ENCODE measurements at places on chromosomes 12 and 14.

GRCh38 chr12:19620222-19620621 lies 180.9 kb downstream of the AEBP2 start:
- peak; percentile 93 for DNase-seq

DNA sequence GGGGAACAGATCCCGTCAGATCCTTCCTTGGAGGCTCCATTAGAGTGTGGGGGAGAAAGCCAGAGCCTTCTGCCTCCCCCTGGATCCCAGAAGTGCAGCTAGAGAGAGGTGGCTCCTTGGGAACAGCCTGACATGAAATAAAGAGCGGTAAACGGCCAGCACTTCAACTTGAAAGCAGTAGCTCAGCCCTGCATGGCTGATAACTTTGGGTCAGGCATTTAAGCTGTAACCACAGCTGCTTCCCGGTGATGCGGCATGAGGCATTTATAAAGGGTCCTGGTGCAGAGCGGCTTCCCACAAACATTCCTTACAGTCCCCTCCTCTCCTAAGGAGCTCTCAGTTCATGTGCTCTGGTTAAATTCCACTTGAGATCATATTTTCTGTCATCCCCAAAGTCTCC lies 960.3 kb downstream of the VRK1 start:
- no peak for DNase-seq

DNA sequence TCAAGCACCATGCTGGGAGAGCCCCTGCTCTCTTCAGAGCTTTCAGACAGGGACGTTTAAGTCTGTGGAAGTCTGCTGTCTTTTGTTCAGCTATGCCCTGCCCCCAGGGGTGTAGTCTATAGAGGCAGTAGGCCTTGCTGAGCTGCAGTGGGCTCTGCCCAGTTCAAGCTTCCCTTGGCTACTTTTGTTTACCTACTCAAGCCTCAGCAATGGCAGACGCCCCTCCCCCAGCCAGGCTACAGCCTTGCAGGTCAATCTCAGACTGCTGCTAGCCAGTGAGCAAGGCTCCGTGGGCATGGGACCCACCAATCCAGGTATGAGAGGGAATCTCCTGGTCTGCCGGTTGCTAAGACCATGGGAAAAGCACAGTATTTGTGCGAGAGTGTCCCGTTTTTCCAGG lies 37.4 kb upstream of the C12orf71 start:
- DNase-seq, result no peak

DNA sequence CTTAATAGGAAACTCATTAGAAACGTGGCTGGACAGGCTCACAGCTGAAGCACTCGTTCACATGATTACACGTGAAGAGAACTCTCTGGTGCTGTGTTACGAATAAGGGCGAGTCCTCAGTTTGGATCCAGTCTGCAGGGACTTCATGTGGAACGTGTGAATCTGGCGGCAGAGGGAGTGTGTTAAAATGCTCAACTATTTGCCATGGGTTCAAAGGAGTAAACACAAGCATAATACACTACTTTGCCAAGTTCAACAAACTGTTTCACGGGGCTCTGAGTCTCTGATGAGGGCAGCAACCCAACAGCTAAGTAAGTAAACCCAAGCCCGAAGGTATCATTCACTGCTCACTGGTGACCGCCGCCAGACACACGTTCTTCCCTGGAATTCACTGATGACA lies 42.4 kb downstream of the NUAK1 start:
- no peak for DNase-seq

DNA sequence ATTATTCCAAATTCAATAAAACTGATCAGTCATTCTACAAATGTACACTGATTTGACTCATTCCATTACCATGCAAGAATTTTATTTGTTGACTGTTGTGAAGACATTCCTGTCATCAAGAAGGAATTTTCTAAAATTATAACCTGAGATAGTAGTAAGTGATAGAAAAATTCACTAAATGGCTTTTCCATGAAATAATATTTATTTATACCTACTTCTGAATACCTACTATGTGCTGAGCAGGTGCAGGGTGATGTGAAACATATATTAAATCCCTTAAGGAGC lies 841.7 kb downstream of the NRXN3 start:
- DNase-seq, result no peak

DNA sequence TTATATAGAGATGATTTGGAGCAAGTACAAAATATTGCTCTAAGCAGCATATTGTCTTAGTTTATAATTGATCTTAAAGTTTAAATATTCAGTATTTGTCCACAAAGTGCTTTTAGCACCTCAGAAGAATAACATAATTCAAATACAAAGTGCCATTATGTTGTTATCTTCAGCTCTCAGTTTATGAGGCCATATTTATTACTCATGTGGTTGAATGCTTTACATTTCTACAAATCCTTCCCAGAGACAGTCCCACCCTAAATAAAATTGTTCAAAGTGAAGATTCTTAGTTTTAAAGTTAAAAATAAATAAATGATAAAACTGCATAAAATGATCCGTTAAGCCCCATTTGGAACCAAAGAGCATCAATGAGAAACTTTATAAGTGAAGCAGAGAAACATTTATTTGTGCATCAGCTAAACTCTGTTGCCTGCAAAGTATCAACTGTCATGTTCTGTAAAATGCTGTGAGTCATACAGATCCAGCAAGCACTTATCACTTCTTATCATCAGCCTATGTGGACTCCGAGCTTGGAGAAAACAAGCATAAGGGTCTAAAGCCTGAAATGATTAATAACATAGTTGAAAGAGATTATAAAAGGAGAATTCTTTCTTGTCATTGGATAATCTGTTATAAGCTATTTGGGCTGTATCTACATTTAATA lies 218.9 kb downstream of the ADAMTS20 start:
- DNase-seq, result peak; percentile 27

DNA sequence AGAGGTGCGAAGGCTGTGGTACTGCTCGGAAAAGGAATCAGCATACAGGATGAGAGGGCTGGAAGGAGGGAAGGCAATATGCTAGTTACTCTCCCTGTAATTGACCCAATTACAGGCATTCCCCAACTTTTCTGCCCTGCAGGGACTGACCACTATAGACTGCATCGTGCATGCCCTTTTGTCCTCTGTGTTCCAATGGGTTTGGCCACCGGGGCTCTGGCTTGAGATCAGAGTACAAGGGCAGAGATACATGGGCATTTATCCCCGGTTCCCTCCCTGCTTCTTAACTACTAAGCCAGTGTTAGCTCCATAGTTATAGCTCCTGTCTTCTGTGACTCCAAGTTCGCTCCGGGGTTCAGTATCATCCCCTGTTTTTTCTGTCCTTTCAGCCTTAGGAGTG lies 59.7 kb downstream of the GTF2A1 start:
- no peak for DNase-seq

DNA sequence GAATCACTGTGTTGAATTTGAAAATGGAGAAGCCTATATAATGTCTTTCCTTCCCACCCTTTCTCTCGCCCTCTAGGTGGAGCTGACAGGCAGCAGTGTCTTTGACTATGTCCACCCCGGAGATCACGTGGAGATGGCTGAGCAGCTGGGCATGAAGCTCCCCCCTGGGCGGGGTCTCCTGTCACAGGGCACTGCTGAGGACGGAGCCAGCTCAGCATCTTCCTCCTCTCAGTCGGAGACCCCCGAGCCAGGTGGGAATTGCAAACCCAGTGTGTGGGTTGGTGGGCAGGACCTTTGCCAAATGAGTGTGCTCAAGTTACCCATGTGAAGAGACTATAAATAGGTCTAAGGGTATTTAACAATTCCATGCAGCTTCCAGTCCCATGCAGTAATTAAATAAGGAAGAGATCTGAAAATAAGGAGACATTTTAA lies 274.7 kb downstream of the EGLN3 start:
- peak; percentile 53 for DNase-seq

GRCh38 chr12:254039-254438 lies 8.6 kb downstream of the SLC6A13 start:
- no peak for DNase-seq

DNA sequence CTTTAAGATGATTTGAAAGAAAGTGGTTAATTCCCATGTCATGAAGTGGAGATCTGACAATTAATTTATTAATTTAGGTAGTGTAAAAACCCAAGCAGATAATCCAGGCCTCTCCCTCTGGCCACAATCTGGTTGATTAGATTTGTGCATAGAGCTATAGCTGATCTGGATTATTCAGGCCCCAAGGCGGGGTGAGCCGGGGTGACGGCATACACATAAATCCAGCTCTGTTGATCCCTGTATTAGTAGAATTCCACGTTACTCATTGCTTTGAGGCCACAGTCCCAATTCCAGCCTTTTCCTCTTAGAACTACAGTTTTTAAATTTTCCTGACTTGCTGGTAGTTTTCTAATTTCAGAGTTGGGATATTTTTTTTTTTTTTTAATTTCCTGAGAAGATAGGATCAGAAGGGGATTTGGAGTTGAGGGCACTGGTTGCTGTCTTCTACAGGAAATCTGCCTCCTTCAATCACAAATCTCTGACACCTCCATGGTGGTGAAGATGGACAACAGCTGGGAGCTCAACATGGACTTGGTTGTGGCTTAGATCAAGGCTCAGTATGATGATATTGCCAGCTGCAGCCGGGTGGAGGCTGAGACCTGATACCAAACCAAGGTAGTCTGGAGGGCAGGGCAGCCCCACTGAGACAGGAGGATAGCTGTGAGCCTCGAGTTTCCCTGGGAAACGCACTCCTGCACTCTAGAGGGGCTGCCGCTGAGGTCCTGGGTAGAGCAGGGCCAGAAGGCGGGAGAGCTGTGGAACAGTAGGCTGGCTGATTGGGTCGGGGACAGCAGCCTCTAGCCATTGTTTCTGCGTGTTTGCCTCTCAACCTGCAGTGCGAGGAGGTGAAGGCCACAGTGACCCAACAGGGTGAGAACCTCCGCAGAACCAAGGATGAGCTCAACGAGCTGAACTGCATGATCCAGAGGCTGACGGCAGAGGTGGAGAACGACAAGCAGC lies 19.4 kb downstream of the KRT85 start:
- DNase-seq, result no peak

DNA sequence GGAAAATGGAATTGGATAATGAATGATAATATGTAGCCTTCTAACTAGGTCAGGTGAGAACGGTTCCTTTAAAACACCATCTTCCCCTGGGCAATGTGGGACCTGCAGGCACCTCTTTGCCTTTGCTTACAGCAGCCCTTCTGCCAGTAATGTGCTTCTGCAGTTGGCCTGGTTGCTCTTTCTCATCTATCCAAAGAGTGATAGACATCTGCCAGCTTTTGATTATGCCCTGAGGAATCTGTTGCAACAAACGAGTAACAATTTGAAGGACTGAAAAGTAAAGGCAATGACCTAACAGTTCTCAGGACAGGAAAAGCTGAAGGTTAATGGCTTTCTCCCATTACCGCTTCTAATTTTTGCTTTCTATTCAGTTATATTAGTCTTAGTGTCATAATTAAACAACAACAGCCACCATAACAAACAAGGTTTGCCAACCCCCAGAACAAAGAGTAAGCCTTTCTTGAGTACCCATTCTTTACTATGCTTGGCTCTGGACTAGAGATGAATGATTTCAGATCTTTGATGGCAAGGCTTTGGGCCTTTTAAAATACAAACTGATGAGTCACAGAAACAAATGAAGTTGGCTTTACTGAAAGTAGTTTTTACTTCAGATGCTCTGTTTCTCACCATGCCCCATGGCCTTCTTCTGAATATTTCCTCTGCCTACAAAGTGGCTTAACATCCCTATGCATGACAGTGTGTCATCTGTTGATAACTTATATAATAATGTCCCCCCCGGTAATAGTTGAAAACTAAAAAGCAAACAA lies 76.1 kb upstream of the KRR1 start:
- no peak for DNase-seq

- DNase-seq, result no peak
Measured at GRCh38 chr12:132535019-132535418, 45.1 kb downstream of the FBRSL1 start.

DNA sequence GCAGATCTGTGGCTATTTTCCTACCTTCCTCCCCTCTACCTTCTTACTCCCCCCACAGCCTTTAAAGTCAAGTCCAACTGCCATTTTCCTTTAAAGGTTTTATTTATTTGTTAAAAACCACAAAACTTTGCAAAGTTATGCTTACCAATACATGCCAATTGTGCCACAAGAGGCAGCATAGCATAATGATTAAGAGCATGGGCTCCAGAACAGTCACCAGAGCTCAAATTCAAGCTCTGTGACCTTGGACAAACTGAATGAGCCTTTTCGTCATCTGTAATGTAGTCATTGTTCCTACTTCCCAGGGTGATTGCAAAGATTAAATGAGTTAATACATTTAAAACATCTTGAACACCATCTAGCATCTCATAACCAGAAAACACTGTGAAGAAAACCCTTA lies 13.0 kb upstream of the FMNL3 start:
- no peak for DNase-seq

GRCh38 chr12:12153596-12153995 lies 82.9 kb downstream of the BCL2L14 start:
- no peak for DNase-seq

DNA sequence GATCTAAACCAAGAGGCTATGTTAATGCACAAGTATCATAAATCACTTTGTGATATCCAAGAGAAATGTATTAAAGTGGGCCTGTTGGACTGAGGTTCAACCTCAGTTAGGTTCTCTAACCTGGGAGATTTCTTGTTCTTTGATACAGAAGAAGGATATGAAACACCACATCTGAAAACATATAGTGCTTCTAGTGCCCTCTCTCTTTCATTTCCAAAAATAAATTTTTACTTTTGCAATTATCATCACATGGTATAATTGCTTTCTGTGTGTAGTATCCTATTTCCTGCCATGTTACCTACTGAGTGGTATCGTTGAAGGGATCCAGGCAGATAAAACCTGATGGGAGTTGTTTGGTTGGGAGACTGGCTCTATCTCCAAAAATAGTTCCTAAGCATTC lies 264.9 kb downstream of the CCER1 start:
- DNase-seq, result no peak

DNA sequence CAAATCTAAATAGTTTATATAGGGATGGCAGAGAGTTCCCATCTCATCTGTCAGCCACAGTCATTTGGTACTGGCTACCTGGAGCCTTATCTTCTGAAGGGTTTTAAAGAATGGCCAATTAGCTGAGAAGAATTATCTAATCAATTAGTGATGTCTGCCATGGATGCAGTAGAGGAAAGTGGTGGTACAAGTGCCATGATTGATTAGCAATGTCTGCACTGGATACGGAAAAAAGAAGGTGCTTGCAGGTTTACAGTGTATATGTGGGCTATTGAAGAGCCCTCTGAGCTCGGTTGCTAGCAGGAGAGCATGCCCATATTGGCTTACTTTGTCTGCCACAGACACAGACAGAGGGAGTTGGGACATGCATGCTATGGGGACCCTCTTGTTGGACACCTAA lies 7.9 kb upstream of the OAS2 start:
- DNase-seq, result no peak

- DNase-seq, result no peak
Measured at GRCh38 chr14:68266998-68267397, 447.4 kb downstream of the RAD51B start.

- DNase-seq, result no peak
Measured at GRCh38 chr14:50790589-50790988, 40.4 kb downstream of the NIN start.

GRCh38 chr14:67517083-67517482 lies 16.0 kb upstream of the PLEKHH1 start:
- peak; percentile 18 for DNase-seq

- no peak for DNase-seq
Measured at GRCh38 chr14:75494896-75495295, 27.4 kb upstream of the BATF start.

DNA sequence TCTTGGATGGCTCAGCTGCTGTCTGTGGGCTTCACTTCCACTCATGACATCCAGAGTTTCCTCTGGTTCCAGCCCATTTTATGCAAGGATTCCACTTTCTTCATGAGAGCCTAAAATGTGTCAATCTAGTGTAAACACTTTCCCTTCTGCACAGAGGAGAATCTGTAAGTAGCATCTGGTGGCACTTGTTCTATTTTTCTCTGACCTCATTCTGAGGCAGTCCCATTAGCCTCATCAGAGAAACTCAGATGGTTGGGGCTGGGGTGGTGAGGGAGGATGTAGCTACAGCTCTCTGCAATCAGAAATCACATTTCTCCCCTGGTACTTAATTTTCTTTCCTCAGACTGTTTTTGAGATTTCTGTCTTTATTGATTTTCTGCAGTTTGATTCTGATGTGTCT lies 81.6 kb downstream of the PRMT8 start:
- DNase-seq, result no peak
